ENCODE measurements at places on chromosomes 5 and 9.
A peak's percentile ranks its signal among the peaks of the same experiment; 100 is the strongest.

- DNase-seq: no peak
These were observed 50.7 kb upstream of the SLC25A51 start for GRCh38 chr9:37954581-37954981.

- DNase-seq: no peak
These were observed 132.1 kb downstream of the PALM2AKAP2 start for GRCh38 chr9:109912082-109912582.

- no peak for DNase-seq
These were observed 46.9 kb downstream of the VCAN start for GRCh38 chr5:83518319-83519061.

GRCh38 chr9:4987961-4988421 is 2.9 kb downstream of the JAK2 start:
- DNase-seq: no peak

GRCh38 chr9:98142925-98143481 is 24.0 kb upstream of the TRIM14 start:
- no peak for DNase-seq

DNA sequence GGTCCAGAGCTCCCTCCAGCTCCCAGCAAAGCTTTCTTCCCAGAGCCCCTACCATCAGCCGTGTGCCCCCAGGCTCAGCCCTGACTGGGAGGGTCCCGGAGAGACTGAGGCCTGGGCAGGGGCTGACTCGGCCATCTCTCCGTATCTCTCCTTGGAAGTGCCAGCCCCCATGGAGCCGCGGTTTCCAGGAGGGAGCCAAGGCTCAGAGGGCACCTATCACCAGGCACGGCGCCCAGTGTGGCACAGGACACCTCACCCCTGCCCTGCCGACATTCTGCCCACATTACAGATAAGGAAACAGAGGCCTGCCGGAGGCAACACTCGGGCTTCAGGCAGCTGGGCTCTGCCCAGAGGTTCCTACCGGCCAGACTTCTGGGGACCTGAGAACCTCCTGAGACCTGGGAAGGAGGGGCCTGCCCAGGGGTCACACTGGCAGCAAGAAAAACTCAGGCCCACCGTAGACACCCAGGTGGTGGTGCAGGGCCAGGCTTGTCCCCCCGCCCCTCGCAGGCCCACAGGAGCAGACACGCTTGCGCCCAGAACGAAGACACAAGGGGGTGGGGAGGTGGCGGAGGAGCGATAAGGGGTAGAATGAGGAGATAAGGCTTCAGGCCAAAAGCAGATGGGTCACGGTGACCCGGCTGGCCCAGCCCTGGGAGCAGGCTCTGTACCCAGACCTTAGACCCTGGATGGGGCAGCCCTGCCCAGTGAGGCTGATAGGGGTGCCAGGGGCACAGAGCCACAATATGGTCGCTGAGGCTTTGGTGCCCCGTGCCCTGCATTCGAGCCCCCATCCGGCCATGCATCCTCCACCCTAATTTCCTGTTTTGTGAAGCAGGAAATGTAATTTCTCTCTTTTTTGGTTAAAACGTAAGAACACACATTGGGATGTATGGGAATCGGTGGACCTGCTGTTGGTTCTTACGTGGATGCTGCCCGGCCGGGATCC is 11.8 kb downstream of the NR5A1 start:
- peak; percentile 68 for DNase-seq

- DNase-seq: no peak
These were observed 34.1 kb downstream of the HMGXB3 start for GRCh38 chr5:150034662-150035061.

GRCh38 chr9:107404161-107404560 is 85.4 kb downstream of the KLF4 start:
- no peak for DNase-seq

- DNase-seq: no peak
These were observed 154.3 kb downstream of the SPOCK1 start for GRCh38 chr5:137344723-137345322.
